Ovary (tissue), 10 donors: ENCODE measurements at places on chromosomes 6 and 20. TPM values are rescaled to one million over a fixed set of nuclear protein-coding genes. Genes with fewer than 3 reads are reported as not detected.

The BPIFB1 gene
- total RNA-seq: 0.15 TPM

DNA sequence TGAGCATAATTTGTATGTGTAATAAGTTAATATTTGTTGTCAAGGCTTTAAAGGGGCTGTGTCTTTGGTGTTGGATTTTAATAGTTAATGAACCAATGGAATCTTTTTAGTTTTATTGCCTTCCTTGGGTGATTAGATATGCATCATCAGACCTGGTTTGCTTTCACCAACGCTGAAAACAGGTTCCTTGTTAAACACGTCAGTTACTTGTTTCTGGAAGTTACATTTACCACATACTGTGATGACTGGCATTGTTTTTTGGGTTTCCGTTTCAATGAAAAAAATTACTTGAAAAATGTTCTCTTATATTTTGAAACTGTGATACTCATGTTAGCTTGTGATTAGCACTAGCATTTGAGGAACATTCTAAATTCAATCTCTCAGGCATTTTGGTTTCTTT is 58.6 kb upstream of the RNF144B start:
- DNase-seq: no peak

The SMOC2 gene
- 123 TPM for total RNA-seq

The CNBD2 gene
- total RNA-seq: 3.6 TPM

DNA sequence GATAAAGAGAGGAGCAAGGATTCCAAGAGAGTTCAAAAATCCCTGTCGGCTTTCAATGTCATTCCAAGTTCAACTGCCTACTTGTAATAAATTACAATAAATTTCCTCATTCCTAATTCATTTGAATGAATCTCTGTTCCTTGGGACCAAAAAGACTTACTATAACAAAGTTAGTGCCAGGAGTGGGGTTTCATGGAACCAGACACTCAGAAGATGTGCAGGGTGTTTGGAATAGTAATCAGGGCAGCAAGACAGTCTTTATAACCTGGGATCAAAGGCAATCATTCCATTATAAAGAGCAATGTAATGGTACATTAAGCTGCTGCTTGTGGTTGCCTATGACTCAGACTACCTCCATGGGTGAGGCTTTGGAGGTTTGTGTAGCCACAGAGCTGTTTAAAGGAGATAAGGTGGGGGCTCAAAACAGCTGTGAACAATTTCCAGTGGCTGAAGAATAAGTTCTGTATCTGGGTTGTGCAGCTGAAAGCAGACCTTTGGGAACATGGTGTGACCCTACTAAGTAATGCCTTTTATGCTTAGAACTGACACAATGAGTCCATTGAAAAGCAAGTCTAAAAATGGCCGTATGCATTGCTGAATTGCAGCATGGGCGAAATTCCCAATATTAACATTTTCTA is 159.9 kb downstream of the LINC00237 start:
- DNase-seq: no peak

DNA sequence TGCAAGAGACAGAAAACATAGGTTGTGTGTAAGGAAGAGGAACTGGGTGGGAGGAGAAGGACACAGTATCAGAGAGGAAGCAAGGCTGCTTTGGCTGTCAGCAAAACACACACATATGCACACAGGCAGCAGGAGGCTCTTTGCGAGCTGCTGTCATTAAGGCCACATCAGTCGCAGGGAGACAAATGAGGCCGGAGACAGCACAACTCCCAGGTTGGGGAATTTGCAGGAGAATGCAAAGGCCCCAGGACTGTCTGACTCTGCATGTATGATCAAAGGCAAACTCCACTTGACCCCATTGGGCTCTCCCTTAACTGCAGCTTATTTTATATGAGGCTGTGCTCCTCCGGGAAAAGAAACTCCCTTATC is 35.3 kb downstream of the METTL24 start:
- no peak for DNase-seq

- no peak for DNase-seq
Measured at GRCh38 chr6:43943781-43944250, 173.8 kb downstream of the VEGFA start.

GRCh38 chr6:13725570-13725969 is 13.9 kb upstream of the RANBP9 start:
- DNase-seq: no peak

DNA sequence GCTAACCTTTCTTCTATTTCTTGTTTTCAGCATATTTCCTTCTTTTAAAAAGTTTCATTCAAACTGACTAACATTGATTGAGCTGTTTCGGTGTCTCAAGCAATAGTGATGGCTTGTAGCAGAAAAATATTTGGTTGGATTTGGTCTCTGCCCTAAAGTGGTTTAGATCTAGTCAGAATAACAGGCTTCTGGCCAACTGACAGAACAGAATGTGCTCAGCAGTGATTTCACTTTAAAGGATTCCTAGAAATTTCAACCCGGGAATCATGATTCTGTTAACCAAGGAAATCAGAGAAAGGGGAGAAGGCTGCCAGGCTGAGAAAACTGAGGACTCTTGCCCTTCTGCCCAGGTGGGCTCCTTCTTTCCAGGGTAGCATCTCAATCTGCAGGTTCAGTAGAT is 16.6 kb upstream of the GSTA1 start:
- no peak for DNase-seq

The RAET1L gene
- not detected for total RNA-seq

GRCh38 chr20:18254615-18255014 is 33.7 kb upstream of the ZNF133 start:
- no peak for DNase-seq

DNA sequence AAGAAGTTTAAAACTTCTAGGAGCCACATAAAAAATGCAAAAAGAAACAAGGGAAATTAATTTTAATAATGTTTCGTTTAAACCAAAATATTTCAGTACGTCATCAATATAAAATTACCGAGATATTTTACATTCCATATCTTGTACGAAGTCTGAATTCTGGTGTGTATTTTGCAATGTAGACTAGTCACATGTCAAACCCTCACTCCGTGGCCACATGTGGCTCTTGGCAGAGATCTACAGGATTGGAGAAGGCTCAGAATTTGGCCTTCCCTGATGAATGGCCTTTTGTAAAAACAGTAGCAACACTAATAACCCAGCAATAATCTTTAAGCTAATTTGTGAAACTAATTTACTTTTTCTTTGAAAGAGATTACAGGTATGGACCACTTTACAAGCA is 217.1 kb downstream of the PRL start:
- no peak for DNase-seq

The GLP1R gene
- total RNA-seq: not detected

DNA sequence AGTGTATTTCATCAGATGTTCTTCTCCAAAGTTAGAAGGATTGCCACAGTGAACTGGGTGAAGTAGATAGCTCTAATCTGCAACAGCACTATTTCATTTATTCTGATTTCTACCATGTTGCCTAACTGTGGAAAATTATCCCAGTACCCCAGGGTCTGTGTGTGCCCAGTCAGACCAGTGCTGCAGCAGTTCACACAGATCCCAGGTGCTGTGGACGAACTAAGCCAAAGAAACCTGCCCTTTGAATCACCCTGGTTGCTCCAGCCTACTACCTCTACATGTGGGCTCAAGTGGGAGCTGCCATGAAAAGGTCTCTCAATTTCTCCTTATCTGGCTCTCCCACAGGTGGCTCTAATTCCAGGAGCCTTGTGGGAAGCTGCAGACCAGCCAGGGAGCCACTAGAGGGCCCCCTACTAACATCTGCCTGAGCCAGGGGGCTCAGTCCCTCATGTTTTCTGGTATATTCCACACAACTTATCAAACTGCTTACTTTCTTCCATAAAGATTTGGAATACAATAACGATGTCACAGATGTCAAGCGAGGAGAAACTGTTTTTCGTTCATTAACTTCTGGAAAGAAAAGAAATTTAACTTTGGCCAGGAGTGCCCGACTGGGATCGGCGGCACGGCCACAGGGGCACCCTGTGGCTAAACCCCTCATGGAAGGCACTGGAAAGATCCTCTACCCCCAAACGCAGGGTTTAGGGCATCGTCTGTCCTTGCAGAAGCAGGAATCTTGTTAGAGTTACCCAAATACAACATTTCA is 31.6 kb upstream of the LY86 start:
- DNase-seq: no peak

The SIRPG gene
- total RNA-seq: not detected

The PGC gene
- total RNA-seq: 0.53 TPM

DNA sequence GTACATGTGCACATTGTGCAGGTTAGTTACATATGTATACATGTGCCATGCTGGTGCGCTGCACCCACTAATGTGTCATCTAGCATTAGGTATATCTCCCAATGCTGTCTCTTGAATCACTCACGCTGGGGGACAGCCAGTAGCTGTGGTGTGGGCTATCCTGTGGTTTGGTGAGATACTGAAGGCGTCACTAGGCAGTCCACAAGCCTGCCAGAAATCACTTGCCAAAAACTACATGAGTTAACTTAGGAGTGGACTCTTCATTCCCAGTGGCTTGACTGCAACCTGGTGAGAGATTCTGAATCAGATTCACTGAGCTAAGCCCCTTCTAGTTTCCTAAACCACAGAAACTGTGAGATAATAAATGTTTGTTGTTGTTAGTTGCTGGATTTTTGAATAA is 191.3 kb downstream of the TSHZ2 start:
- DNase-seq: no peak

- DNase-seq: no peak
Measured at GRCh38 chr6:111581957-111582356, 23.7 kb downstream of the TRAF3IP2 start.

DNA sequence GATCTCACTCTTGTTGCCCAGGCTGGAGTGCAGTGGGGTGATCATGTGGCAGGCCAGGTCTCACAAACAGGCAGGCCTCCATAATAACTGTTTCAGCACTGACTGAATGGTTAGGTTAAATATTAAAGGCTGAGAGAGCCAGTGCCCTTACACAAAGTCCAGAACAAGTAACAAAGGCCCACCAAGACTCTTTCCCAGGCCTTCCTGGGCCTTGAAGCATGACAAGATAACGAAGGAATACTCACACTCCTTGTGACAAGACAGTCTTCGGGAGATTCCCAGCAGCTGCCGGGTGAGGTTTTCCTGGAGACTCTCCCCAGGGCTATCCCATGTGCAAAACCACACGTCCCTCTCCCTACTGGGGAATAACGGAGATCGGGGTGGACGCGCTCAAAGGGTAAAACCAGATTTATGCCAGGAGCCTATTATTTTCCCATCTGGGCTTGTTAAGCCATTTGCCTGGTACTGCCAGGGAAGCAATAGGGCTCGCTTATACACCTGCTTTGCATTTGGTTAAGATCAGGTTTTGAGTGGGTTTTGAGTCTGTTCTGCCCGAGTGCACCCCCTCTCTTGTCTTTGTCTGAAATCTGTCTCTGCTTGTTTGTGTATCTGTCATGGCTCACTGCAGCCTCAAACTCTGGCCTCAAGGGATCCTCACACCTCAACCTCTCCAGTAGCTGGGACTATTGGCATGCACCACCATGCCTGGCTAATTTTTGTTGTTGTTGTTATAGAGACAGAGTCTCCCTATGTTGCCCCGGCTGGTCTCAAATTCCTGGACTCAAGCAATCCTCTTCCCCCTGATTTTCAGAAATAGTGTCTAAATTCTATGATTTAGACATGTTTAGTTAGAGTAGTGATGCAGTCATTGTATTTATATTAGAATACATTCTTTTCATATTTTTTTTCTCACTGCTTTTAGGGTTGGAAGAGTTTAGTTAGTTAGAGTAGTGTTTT is 1.4 kb upstream of the ENPP3 start:
- no peak for DNase-seq

DNA sequence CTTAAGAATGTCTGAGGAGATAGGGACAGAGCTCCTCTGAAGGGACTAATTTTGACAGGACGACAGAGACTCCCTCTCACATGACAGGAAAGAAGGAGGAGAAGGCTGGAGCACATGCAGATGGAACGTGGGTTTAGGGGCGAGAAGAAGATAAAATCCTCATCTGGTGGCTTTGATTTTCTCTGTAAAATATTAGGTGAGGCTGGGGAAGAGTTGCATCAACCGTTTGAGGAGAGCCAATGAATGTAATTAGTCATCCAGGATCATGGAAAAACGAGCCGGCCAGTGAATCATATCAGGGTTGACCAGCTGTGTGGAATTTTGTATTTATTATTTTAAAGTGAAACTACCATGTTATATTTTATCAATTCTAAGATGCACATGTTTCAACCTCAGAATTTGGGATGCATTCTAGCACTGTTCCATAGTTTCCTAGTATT is 46.9 kb upstream of the ADGRF4 start:
- DNase-seq: no peak

DNA sequence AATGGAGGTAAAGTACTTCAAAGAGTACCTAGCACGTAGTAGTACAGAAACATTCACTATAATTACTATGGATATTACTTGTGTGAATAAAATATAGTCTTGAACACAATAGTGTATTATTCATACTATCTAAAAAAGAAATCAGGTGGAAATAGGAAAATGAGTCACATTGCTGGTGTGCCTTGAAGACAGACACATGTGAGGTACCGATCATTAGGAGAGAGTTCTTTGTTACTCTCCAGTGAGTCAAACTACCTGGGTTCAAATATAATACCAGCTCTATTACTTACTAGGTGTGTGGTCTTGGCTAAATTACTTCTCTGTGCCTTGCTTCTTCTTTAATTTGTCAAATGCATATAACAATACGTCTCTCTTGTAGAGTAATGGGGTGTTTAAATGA is 50.8 kb upstream of the BEND6 start:
- DNase-seq: no peak

DNA sequence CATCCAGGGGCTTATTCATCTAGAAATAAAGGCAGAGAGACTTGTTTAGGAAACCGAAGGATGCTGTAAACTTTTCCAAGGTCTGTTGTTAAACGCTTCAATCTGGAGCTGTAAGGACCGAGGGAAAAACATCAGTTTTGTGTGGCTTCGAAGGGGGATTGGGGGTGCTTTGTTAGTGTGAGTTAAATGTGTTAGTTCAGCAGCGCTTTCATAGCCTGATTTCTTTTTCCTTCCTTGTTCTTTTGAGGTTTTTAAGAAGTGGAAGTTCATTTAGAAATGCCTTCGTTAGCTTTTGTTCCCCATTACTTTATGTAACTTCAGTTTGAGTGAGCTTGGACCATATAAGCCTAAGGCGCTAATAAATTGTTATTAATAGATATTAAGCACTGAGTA is 1.5 kb downstream of the ANKS1A start:
- DNase-seq: no peak

GRCh38 chr6:27679964-27680694 is 207.2 kb upstream of the ZNF184 start:
- no peak for DNase-seq

- no peak for DNase-seq
Measured at GRCh38 chr20:46807998-46808397, 86.6 kb upstream of the EYA2 start.

- no peak for DNase-seq
Measured at GRCh38 chr6:6046716-6047115, 40.0 kb upstream of the NRN1 start.

DNA sequence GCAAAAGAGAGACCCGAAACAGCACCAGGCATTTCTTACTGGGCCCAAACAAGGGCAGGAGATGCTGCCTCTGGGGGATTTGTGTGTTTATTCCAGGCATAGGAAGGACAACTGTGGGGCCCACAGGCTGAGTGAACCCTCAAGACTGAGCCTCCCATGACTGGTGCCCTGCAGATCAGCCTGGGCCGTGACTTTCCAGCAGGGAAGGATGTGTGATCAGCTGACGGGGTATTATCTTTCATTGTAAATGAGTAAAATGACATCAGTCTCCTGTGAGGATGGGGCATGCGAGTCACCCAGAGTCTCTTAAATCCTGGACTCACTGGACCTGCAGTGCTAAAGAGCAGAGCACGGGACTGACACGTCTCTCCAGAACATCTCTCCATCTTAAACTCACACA is 3.9 kb upstream of the TEAD3 start:
- no peak for DNase-seq

The GPX5 gene
- total RNA-seq: not detected

The TAP1 gene
- total RNA-seq: 28.5 TPM

The NRSN1 gene
- total RNA-seq: not detected
